Fibroblast of skin of right quadriceps (primary cell): ENCODE measurements at places on chromosomes 5 and 9.

DNA sequence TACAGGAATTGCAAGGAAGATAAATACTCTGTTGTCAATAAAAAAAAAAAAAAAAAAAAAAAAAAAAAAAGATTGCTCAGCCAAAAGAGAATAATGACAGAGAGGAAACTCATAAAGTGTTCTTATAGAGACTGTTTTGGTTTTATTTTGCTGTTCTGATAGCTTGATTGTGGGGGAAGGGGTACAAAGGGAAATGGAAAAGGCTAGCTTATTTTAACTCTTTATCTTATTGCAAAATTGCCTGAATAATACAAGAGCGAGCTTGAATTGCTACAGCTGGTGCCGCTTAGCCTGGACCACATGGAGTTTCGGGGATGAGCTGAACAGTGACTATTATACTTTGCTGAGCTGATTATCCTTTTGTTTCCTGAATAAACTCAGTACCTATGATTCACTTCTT, 31.0 kb upstream of the SHISAL2B start:
- no peak for DNase-seq

DNA sequence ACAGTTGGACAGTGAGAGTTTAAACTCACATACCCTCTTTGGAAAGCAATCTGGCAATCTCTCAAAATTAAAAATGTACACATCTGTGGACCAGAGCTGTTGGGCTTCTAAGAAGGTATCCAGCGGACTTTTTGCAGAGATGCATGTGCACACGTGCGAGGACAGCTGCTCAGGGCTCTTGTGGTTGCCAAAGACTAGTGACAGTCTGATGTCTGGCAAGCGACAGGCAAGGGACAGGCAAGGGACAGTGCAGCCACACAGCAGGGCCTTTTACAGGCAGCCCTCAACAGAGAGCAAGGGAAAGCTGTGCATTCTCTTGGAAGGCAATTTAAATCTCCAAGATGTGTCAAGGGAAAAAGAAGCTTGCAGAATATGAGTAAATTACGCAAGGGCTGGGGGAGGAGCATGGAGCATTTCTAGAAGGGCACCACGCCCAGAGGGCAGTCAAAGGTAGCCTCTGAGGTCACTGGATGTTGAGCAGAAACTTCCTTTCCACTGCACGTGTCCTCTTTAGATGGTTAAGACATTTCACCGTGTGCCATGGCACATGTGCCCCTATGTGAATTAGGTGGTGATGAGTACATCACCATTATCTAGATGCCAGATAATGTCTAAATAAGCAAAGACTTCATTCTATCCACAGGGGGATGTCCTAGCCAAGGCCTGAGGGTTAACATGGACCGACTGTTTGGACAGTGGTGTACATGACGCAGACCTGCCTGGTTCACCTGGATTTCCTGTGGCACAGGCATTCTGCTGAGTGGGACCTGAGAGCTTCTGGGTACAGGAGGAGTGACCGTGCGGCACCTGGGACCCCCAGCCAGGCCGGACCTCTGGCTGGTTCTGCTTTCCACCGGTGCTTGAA, 9.1 kb downstream of the GFPT2 start:
- peak; percentile 46 for DNase-seq

DNA sequence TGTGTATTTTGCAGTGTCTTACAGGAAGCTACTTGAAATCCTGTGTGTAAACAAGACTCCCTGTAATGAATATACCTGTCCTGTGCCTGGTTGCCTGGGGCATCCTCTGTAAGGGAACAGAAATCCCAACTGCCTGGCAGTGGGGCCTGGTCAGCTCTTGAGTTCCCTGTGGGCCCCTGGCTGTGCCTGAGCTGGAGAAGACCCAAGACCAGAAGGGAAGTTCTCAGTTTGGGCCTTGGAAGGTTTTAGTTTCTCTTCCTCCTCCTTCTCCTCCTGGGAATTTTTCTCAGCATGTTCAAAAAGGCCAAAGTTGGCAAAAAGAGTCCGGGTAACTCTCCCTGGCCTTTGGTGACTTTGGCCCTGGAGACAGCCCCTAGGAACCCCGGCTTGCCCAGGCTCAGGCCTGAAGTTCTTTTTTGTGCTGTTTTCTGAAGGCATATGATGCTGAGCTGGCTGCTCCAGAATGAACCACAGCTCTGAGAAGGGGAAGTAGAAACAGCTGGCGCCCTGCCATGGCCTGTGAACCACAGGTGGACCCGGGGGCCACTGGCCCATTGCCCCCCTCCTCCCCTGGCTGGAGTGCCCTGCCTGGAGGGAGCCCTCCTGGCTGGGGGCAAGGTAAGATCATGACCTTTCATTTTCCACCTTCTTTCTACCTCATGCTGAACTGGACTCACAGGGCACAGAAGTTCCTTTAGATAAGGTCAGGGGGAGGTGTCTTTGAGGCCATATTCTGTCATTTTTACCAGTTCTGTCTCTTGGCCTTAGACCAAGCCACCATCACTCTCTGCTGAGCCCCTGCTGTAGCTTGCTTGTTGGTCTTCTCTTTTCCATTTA, 5.8 kb downstream of the TMEM268 start:
- no peak for DNase-seq

DNA sequence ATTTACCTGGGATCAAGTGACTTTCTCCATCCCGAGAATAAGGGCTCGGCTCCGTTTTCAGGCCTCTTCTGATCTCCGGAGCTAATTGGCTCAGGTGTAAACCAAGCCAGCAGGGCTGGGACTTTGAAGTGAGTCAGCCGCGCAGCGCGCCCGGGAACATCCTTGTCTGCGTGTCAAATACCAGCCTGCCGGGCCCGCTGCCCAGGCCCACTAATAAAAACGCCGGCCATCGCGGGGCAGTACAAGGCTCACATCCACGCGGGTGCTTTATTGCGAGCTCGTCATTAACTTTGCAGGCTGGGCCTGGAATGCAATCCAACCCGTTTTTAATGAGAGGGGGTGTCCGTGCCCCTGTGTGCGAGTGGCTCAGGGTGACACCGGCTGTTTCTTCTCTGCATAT, 416.8 kb downstream of the IRX2 start:
- no peak for DNase-seq

DNA sequence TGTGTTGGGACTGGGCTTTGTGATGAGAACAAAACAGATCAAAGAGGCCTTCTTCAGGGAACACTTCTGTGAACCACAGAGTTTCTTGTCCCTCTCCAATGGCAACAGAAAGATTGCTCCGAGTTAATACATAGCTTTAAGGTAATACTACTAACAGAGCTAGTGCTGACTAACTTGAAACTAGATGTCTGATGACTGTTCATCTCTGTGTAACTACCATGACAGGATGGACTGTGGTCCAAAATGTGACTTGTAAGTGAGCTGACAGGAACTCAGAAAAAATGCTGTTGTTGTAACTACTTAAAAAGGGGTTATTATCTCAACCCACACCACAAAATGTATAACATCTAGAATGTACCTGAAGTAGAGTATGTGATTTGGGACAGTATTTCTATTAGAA, 630.2 kb upstream of the DMAC1 start:
- no peak for DNase-seq

- DNase-seq, result no peak
Observed at GRCh38 chr9:14349447-14350348, 35.8 kb upstream of the NFIB start.

GRCh38 chr5:173884402-173885053, 3.6 kb upstream of the CPEB4 start:
- DNase-seq, result no peak

- peak; percentile 56 for DNase-seq
Observed at GRCh38 chr5:92687821-92688722, 892.9 kb downstream of the NR2F1-AS1 start.

DNA sequence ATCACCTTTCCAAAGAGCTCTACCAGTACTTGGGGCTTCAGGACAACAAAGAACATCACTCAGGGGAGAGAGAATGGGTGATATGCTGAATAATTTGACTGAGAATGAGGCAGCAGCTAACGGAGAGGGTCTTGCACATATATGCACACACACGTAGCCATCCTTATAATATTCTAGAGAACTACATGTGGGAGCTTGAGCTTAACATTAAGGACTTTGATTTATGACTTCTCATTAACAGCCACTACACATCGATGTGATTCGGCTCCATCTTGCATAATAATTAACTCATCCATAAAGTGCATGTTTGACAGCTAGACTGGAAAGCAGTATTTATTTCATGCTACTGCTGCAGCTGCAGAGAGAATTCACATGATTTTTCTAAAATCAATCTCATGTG, 163.4 kb downstream of the RAB3C start:
- no peak for DNase-seq

GRCh38 chr9:34373749-34374148, 2.9 kb downstream of the MYORG start:
- DNase-seq, result no peak

DNA sequence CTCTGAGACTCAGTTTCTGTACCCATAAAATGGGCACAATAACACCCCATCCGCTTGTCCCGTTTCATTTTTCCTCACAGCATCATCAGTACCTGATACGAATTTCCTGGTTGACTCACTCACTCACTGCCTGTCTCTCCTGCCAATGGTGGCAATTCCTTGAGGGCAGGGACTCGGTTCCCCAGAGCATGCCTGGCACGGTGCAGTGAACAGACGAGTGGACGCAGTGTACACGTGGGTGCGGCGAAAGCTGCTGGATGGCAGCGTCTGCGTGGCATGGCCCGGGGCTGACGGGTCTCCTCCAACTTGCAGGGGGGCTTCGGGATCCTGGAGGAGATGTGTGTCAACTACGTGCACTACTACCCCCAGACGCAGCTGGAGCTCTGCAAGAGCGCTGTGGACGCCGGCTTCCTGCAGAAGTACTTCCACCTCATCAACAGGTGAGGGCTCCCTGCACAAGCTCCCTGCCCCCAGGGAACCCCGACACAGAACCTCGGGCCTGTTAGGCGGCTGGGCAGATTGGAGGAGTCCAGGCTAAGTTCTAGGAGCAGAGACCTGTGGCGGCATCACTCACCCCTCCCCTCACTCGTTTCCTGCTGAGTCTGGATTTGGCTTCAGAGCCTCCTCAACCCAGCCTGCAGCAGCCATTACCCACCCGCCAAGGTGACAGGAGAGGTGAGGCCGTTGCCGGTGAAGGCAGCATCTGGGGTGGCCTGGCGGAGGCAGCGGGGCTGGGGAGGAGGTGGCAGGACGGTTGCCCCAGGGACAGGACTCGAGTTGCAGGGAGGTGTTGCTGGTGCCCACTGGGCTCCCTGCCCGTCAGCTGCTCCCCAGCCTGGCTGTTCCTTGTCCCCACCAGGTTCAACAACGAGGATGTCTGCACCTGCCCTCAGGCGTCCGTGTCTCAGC, 20.3 kb downstream of the DBH start:
- no peak for DNase-seq

DNA sequence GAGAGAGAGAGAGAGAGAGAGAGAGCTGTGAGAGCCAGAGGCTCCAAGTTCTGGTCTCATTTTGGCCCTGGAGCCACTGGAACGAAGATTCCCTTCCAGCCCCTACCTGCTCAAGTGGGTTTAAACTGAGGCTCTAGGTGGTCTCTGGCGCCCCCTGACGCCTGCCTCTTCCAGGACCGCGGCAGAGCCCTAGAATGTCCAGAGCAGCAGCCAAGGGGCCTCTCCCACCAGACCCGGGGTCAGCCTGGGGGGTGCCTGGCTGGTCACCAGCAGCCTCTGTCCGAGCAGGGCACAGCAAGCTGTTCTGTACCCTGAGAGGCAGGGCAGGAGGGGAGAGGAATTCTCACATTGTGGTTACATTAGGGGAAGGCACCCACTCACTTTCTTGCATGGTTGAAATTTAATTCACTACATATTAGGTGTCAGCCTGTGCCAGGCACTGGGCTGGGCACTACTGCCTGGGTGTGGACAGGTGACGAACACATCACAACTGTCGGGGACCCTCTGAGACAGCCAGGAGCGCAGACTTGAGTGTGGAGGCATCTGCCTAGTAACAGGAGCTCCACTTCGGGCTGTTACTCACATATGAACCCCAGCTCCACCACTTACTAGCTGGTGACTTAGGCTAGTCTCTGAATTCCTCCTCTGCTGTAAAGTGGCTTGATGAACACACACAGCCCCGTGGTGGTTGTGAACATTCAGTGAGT, 44.5 kb downstream of the AMBP start:
- peak; percentile 14 for DNase-seq
